ENCODE measurements at places on chromosomes 3 and 15.

DNA sequence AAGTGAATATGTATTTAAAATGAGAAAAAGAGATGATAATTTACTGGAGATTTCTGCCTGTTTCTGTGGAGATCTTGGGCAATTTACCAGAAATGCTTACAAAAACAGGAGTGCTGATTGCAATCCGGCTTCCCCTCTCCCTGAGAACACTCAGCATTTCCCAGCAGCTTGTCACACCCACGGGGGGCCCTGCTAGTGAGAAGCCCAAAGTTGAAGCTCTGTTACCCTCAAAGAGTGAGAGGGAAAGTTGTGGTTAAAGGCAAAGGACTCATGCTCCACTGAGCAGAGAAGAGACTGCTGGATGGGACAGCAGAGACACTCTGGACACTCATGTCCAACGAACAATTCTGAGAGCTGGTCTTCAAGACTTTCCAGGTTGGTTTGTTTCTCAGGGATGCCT, 2.9 kb downstream of the MCTP2 start:
- no peak for DNase-seq

GRCh38 chr3:96430079-96430478, 384.3 kb upstream of the EPHA6 start:
- no peak for DNase-seq

GRCh38 chr3:117285737-117286136, 576.2 kb downstream of the TUSC7 start:
- DNase-seq: no peak

DNA sequence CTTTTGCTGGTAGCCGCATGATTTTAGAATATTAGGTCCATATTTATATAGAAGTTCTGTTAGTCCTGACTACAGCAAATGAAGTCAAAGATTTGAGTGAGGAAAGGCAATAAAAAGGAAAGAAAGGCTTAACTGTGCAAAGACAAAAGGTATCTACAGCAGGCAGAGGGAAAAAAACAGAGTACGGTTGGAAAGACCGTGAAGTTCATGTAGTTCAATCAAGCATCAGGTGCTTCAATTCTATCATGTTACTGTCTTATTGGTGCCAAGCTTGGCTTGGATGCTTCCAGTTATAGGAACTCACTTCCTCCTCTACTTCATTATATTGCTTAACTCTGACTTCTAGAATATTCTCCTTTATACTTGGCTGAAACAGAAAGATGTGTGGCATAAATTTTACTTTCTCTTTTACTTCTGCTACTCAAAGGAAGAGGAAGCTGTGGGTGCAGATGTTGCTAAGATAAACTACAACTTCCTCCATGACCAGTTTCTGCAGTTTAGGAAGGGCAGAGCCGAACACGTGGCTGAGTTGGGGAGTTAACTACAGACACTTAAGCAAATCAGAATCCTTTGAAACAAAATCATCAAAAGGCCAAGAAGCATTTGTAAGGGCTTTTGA, 72.6 kb upstream of the ZBED2 start:
- DNase-seq: no peak

GRCh38 chr3:50185230-50185629, 6.2 kb upstream of the GNAT1 start:
- no peak for DNase-seq

- DNase-seq: no peak
These were observed 5.4 kb downstream of the VIPR1 start for GRCh38 chr3:42507761-42508335.

DNA sequence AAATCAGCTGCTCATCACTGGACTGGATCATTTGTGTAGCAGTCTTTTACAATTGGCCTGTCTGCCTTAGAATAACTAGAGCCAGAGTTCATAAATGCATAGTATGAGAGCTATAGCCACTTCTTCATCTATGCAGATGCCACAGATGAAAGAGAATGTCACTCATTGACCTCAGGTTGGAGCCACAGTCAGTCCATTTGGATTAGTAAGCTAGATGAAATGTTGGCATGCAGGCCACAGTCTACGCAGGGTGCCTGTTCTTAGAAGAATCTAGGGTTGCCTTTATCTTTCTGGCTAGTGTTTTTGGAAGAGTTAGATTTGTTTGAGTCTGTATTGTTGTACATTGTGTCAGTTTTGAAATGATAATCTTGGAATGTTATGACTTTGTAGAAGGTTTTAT, 25.4 kb upstream of the EDEM1 start:
- no peak for DNase-seq

- DNase-seq: no peak
These were observed 1.1 kb upstream of the BLOC1S6 start for GRCh38 chr15:45586125-45586524.

DNA sequence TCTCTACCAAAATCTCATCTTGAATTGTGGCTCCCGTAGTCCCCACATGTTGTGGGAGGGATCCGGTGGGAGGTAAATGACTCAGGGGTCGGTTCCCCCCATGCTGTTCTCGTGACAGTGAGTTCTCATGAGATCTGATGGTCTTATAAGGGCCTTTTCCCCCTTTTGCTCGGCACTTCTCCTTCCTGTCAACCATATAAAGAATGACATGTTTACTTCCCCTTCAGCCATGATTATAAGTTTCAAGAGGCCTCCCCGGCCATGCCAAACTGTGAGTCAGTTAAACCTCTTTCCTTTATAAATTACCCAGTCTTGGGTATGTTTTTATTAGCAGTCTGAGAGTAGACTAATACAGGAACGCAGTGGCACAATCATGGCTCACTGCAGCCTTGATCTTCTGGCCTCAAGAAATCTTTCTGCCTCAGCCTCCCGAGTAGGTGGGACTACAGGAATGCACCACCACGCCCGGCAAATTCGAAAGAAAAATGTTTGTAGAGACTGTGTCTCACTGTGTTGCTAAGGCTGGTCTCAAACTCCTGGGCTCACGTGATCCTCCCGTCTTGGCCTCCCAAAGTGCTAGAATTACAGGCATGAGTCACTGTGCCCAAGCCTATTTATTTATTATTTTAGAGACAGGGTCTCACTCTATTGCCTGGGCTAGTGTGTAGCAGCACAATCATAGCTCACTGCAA, 101.0 kb downstream of the ATP10A start:
- no peak for DNase-seq

DNA sequence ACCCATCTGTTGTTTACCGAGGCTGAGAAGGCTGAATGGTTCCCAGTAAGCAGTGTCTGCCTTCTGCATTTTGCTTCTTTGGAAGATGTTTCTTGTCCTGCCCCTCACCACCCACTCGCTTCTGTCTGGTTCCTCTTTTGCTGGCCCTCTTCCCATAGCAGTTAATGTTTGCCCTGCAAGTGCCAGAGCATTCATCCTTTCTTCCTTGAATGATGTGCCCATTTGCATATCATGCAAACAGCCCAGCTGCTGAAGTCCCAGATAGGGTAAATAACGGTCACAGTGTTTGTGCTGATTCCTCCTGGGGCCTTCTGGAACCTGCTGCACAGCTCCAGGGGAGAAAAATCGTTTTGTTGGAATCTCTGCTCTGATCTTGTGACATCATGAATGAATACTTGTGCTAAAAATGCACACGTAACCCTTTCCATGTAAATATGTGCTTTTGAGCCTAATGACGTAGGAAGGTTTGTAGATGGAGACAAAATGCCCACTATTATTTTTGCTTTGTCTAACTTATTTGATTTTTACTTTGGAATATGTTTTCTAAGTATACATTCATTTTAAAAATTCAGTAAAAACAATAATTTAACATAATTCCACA, 381.0 kb downstream of the SOX2 start:
- DNase-seq: no peak

DNA sequence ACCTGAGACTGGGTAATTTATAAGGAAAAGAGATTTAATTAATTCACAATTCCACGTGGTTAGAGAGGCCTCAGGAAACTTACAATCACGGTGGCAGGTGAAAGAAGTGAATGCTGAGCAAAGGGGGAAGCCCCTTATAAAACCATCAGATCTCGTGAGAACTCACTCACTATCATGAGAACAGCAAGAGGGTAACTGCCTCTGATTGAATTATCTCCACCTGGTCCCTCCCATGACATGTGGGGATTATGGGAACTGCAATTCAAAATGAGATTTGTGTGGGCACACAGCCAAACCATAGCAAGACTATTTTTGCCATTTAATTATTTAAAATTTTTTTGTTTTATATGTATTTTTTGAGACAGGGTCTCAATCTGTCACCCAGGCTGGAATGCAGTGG, 27.0 kb upstream of the KCTD6 start:
- DNase-seq: no peak

GRCh38 chr15:79962178-79962577, 8.8 kb downstream of the BCL2A1 start:
- no peak for DNase-seq

DNA sequence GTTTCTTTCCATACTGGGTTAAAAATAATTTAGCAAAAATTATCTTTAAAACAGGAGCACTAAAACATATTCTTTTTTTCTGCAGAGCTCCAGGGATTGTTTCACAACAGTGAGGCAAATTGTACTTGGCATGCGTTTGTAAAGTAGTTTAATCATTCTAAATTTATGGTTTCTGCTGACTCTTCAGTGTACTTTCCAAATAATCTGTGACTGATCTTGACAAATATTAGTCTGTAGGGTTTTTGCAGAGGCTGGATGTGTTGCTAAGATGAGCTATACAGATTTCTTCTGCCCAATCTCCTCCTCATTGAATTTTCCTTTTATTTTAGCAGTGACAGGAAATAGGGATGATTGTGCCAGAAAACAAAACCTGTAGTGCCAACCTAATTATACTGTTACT, 328.0 kb upstream of the MANF start:
- no peak for DNase-seq

DNA sequence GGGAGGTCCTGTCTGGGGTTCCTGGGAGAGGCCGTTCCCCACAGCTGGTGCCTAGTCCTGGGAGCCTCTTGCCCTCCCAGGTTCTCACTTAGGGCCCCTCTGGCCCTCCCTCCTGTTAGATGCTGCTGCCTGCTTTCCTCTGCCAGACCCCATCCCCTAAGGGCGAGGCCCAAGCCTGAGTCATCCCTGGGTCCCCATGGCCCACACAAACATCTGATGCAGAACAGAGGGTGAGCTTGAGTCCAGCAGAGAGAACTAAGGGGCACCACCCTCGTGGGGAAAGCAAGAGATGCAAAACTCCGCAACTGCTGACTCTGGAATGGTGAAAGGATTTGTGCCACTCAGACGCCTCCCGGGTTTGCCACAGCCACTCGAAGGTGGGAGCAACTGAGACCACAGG, 58.8 kb upstream of the TRPM1 start:
- no peak for DNase-seq
